ENCODE measurements at places on chromosomes 5 and 9. TPM values are rescaled to one million over a fixed set of nuclear protein-coding genes. Genes with fewer than 3 reads are reported as not detected.

GOLM1 gene
- 116 TPM for polyA plus RNA-seq

TUBB4B gene
- polyA plus RNA-seq: 258 TPM

IFNA2 gene
- not detected for polyA plus RNA-seq

SLC23A1 gene
- 1.1 TPM for polyA plus RNA-seq

GLIPR2 gene
- polyA plus RNA-seq: 42.8 TPM

LECT2 gene
- 1.2 TPM for polyA plus RNA-seq

F12 gene
- 0.40 TPM for polyA plus RNA-seq

SNCB gene
- polyA plus RNA-seq: 0.77 TPM

TAL2 gene
- polyA plus RNA-seq: 0.46 TPM

CDC20B gene
- 16.1 TPM for polyA plus RNA-seq

SLC6A18 gene
- polyA plus RNA-seq: not detected

TUSC1 gene
- 16.1 TPM for polyA plus RNA-seq

SAXO1 gene
- 0.22 TPM for polyA plus RNA-seq

DMRT3 gene
- not detected for polyA plus RNA-seq

SHC3 gene
- 11.1 TPM for polyA plus RNA-seq

ASPN gene
- polyA plus RNA-seq: 13.9 TPM

NOXA1 gene
- 5.8 TPM for polyA plus RNA-seq

- DNase-seq: no peak
These were observed 63.0 kb downstream of the FER start for GRCh38 chr5:108810717-108811116.

GRCh38 chr5:149829954-149830353 is 99.8 kb downstream of the PPARGC1B start:
- DNase-seq: no peak

DNA sequence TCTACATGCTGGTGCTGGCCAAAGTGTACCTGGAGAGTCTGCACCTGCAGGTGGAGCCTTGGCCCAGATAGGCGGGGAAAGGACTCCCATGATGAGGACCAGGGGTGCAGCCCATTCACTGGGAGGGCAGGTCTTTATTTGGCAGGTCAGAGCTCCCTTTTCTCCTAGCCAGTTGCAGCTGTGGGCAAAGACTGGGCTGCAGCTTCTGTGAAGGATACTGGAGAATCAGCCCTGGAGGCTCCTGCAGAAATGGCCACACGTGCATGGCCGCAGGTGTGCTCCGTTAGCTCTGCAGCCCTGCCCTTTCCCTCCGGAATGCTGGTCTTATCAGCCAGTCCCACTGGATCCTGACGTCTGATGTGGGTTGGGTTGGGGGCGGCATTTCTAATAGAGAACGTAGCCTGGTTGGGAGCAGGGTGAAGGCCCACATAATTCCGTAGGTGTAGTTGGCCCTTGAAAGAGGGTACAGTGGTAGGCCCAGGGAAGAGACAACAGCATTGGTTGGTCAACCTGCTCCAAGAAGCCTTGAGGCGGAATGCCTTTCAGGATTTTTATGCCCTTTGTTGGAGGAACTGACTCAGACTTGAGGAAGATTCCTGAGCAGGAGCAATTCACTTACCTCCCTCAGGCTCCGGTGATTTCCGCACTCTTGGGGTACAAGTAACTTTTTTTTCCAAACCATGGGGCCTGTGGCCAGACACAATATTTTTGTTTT is 22.0 kb upstream of the TIFAB start:
- no peak for DNase-seq

GRCh38 chr5:132262882-132263547 is 5.5 kb downstream of the PDLIM4 start:
- no peak for DNase-seq

GRCh38 chr5:147200004-147200403 is 34.8 kb upstream of the STK32A start:
- no peak for DNase-seq

- no peak for DNase-seq
These were observed 714 bp upstream of the IER5L start for GRCh38 chr9:129178568-129179382.

- no peak for DNase-seq
These were observed 330.1 kb downstream of the ADGRV1 start for GRCh38 chr5:90888511-90889324.

- DNase-seq: no peak
These were observed 281.9 kb upstream of the IRX4 start for GRCh38 chr5:2164586-2164985.

- DNase-seq: no peak
These were observed 1.0 kb downstream of the AGTPBP1 start for GRCh38 chr9:85740787-85741094.

- no peak for DNase-seq
These were observed 190.1 kb downstream of the PAX5 start for GRCh38 chr9:36843964-36844363.

- DNase-seq: no peak
These were observed 15.1 kb downstream of the PDLIM4 start for GRCh38 chr5:132272311-132273210.

GRCh38 chr9:3150074-3150473 is 306.2 kb upstream of the PUM3 start:
- no peak for DNase-seq

- DNase-seq: no peak
These were observed 62.6 kb upstream of the CEMIP2 start for GRCh38 chr9:71830929-71831328.

GRCh38 chr9:118883411-118883810 is 485.8 kb downstream of the BRINP1 start:
- no peak for DNase-seq

GRCh38 chr5:128253161-128253560 is 169.6 kb downstream of the SLC12A2 start:
- no peak for DNase-seq

DNA sequence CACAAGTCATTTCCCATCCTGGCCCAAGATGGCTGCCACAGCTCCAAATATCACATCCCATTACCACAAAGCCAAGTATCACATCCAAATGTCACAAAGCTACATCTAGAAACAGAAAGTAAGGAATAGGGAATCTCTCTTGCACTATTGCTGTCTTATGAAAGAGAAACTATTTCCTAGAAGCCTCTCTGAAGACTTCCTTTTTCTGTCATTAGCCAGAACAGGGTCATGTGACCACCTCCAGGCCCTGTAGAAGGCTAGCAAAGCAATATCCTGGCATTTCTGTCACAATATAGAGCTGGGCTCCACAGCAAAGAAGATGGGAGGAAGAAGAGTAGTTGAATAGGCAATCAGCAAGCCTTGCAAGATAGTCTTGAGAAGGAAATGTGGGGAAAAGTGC is 99.2 kb downstream of the SH3TC2 start:
- DNase-seq: no peak

DNA sequence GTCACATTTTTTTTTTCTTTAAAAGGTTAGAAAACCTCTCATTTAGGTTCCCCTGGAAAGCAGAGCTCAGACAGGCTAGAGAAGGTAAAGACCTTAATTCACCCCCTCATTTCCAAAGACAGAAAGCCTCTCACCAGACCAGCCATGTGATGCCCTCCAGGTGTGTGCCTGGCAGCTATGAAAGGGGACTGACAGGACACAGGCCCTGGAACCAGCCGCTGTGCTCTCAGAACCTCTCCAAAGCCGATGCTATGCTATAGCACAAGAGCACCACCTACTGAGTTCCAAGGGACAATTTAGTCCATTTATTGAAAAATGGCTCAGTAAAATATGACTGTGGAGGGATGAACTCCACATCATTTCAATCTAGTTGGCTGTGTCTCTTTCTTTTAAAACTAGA is 48.8 kb downstream of the FANCC start:
- DNase-seq: no peak

DNA sequence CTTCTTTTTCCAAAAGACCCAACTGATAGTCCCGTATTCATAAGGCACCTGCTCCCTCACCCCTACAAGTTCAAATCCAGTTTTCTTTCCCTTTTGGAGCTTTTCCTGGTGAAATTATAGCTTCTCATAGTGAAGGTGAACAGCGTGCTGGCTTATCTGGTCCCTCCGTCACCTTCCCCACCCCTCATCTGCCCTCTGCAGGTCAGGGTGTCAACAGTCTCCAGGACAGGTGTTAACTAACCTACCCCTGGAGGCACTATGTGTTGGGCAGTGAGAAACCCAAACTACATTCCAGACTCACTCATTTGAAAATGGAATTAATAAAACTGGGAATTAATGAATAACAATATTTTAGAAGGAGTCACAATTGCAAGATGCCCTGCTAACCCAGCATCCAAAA is 109.0 kb upstream of the TAS2R1 start:
- DNase-seq: no peak

- no peak for DNase-seq
These were observed 104.6 kb downstream of the GLIS3 start for GRCh38 chr9:4195285-4195684.

DNA sequence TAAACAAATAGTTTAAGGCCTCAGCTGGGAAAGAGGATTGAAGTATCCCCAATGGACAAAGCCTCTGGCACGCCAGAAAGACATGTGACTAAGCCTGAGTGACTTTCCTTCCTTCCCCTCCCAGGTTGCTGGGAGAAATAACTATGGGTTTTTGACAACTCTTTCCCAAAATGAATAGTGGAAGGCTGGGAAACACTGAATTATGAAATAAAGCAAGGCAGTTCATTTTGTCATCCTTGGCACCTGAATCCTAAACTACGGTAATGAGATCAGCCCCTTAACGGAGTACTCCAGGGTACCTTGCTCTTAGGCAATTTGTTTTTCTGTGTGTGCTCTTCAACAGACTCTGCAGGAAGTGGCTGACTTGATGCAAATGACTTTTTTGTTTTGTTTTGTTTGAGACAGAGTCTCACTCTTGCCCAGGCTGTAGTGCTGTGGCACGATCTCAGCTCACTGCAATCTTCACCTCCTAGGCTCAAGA is 75.2 kb downstream of the LMNB1 start:
- no peak for DNase-seq

- DNase-seq: no peak
These were observed 30.5 kb downstream of the GRIA1 start for GRCh38 chr5:153520952-153521351.

- no peak for DNase-seq
These were observed 11.6 kb downstream of the NAIP start for GRCh38 chr5:71013575-71013974.
